ENCODE measurements at places on chromosomes 7 and 10.
A peak's percentile ranks its signal among the peaks of the same experiment; 100 is the strongest.

GRCh38 chr7:27367179-27367932, 124.8 kb downstream of the EVX1 start:
- DNase-seq: no peak

DNA sequence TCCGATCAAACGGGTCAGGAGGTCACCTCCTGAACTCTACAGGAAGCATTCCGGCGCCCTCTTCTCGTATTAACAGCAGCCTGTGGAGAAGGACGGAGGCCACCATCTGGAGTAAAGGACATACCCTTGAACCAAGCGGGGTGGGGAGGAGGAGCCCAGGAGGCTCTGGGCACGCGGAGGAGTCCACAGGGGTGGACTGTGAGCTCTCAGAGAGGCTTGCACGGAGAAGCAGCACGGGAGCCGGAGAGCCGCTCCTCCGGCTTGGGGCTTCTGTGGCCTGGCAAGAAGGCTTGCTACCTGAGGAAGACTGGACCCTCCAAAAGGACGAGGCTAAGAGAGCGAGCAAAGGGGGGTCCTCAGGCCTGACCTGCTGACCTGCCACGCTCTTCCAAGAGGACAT, 77.9 kb downstream of the MAD1L1 start:
- DNase-seq: no peak

GRCh38 chr7:120502132-120502531, 229.2 kb downstream of the KCND2 start:
- no peak for DNase-seq

DNA sequence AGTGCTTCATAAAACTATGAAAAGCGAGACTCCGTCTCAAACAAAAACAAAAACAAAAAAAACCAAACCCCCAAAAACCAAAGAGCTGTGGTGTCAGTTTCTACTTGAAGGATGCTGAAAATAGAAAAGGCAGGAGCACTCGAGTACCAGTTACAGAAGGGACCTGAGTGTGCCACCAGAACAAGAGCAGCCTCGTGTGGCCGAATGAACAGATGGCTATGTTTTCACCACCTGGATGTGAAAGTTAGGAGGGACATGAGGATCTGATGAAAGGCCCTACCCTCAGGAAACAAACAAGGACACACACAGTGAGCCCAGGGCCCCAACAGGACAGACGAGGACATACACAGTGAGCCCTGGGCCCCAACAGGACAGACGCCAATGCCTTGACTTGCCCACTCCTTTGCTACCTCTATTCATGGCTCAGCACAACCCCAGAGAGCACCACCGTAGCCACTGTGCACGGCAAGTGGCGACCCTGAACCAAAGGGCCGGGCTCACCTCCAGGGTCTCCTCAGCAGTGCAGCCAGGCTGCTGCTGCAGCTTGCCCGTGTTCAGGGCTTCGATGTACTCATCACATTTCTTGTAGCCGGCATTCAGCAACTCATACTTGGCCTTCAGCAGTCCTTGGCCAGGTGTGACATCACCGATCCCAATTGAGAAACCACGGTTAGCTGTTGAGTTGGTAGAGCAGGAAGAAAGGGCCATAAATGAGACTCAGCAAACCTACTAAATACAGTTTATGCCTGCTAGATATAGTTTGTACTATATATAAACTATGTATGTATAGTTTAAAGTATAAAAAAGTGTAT, 24.9 kb downstream of the POLR3A start:
- no peak for DNase-seq

- DNase-seq: no peak
These were observed 80.1 kb downstream of the OSBPL3 start for GRCh38 chr7:24899905-24900304.

DNA sequence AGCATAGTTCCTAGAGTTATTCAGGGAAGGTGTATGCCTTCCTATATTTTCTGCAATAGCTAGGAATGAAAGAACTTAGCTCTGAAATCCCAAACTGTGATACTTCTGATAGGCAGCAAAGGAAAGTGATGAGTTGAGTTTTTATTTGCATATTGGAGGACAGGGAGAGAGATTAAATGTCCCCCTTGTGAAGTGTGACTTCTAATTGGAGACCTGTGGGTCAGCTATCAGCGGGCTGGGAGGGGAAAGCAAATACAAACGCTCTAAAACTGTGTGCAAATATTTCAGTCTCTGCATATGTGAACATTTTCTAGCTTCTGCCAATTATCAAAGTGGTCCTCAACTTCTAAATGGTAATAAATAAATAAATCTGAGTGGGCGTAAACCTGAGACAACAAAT, 203.3 kb downstream of the CACNB2 start:
- no peak for DNase-seq

- no peak for DNase-seq
These were observed 21.4 kb upstream of the UNC5B start for GRCh38 chr10:71191019-71191418.

DNA sequence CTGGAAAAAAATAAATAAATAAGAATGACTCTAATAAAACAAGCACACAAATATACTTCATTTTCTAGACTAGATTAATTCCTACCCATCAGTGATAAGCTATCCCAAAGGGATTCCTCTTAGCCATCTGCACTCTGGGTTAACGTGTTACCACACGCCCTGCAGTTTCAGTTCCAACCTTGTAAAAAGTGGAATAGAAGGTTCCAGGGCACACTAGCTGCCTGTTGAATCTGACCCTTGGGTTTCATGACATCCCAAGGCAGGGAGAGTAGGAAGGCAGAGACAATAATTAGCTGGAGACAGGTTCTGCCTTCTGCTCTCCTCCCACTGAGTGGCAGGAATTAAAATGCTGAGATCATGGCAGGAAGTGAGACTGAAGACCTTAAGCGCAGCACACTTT, 33.5 kb downstream of the SLC37A3 start:
- no peak for DNase-seq

GRCh38 chr10:129883626-129884397, 80.3 kb downstream of the EBF3 start:
- no peak for DNase-seq

DNA sequence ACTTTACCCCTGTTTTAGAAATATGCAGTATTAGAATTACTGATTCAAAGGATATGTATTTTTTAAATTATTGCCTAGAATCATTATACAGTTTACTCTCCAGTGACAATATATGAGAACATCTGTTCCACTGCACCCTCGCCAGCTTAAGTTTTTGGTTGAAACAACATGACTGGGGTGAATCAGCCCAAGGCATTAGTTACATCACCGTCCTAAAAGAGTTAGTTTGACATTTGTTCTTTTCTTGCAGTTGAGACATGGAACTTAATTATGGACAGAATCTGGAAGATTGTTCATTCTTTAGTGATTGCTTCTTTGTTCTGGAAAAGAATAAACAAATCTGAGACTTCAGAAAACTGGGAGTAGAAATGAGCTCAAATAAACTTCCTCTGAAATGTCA, 167.3 kb upstream of the DKK1 start:
- no peak for DNase-seq

DNA sequence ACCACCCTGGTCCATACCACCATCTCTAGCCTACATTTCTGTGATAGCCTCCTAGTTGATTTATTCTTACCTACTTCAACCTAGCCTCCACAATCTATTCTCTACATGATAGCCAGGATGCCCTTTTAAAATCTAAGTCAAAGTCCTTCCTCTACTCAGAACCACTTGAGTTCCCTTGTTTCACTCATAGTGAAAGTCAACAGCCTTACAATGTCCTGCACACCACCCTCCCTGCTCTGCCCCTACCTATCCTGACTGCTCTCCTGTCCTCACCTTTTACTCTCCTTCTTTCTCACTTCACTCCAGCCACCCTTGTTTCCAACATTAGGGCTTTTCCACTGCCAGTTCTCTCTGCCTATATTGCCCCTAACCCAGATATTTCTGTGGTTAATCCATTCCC, 146.7 kb downstream of the GRM3 start:
- no peak for DNase-seq

- no peak for DNase-seq
These were observed 7.7 kb upstream of the GSTO1 start for GRCh38 chr10:104246976-104247375.

DNA sequence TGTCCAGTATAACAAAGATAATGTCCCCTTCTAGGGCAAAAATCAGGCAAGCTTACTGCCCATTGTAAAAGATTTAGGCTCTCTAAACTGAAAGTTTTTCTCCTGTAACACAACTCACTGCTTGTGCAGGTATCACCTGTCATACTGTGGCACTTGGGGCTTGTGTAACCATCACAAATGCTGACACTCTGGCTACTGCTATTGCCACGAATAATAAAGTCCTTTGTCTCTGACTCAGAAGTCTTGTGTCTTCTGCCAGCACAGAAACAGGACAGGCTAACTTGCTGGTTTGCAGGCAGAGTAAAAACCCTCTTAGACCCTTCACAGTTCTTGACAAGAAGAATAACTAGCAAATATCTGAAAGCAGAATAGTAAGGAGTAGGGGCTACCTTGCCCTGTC, 273.9 kb downstream of the RPS24 start:
- DNase-seq: no peak

GRCh38 chr7:26284995-26285632, 6.5 kb upstream of the SNX10 start:
- DNase-seq: peak; percentile 42

DNA sequence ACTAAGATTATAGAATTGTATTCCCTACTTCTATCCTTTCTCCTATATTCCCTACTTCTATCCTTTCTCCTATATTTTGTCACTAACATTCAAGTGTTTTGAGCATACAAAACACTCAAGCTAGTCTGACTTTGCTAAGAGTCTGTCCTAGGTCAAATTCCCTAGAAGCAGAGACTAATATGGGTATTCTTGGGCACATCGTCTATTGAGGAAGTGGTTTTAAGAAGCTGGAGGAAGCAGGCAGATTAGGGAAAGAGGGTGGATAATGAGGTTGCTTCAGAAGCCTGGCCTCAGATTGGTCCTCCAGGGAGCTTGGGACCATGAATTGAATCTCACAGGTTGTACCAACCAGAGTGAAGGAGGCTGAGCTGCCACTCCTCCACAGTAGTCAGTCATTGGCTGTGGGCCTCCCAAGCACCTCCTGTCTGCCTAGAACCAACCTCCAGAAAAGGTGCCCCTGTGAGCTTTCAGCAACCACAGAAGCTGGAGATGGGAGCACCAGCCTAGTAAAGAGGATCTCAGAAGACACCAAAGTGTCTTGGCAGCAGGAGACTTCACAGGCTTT, 295.9 kb upstream of the PHF14 start:
- DNase-seq: no peak

DNA sequence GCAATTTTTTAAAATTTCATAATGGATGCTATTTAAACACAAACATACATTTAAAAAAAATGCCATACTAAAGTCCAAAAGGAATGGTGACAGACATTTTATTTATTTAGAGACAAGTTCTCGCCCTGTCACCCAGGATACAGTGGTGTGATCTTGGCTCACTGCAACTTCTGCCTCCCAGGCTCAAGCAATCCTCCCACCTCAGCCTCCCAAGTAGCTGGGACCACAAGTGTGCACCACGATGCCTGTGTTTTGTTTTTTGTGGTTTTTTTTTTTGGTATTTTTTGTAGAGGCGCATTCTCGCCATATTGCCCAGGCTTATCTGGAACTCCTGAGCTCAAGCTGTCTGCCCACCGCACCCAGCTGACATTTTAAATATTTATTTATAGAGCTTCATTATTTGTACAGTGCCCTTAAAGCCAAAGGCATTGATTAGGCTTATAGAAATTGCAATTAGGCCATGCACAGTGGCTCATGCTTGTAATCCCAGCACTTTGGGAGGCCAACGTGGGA, 703.5 kb downstream of the AUTS2 start:
- no peak for DNase-seq

GRCh38 chr7:137923380-137923779, 76.6 kb upstream of the DGKI start:
- no peak for DNase-seq

DNA sequence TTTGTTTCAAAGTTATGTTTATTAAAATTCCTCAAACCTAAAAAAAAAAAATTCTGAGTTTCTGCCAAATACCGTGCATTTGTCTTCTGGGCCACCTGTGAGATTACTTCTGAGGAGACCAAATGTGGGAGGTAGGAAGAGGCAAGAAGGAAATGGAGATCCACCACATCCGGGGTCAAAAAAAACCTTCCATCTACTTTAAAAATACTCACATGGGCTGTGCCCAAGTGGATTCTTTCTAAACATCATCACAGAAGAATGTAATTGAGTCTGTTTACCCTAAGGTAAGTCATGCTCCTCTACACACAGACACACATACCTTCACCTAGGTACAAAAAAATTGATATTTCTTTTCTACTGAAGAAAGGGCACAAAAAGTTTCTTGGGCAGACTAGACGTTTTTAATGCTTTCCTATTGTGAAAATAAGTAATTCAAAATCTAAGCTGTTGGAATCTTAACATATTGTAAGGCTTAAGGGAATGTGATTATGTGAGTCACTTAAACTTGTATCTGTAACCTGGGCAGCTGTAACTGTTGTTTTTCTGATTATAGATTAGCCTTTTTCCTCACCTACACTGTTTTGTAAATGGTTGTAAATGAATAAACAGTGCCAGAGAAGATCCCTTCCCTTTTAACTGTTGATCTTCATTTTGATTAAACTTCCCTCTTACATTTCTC, 19.1 kb upstream of the SPOCK2 start:
- DNase-seq: no peak

DNA sequence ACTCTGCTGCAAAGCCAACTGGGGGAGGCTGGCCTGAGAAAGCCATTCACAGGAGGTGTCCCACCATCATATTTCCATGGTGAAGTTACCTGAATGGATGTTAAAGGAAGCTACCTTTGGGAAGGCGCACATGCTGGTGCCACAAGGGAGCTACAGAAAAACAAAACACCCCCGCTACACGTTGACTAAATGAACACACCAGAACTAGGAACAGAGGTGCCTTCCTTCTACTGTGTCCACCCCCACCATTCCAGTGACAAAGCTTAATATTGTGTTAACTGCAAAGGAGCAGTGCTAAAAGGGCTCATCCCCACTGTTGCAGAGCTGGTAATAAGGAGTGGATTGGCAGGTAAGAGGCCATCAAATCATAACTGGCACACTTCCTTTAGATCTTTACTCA, 420.0 kb upstream of the PODXL start:
- DNase-seq: no peak

GRCh38 chr10:80465839-80466590, 11.9 kb downstream of the TSPAN14 start:
- no peak for DNase-seq

- DNase-seq: no peak
These were observed 143.1 kb downstream of the GNAI1 start for GRCh38 chr7:80277434-80278427.

DNA sequence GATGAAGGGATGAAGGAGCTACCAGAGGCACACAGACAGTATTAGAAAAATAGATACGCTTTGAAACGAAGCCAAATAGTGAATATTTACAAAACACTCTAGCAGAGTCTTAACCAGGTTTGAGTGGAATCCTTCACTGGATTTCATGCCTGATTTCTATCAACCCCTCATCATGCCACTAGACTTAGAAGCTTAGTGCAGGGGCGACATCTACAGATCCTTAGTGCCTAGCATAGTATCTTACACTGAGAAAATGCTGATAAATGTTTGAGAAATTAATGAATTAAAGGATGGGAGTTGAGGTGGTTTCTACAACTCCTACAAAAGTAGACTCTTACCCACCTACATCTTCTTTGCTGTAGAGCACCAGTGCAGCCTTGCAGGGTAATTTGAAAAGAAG, 54.7 kb upstream of the CCNJ start:
- no peak for DNase-seq

GRCh38 chr7:152924826-152925411, 165.4 kb downstream of the ACTR3B start:
- peak; percentile 44 for DNase-seq

- DNase-seq: no peak
These were observed 47.9 kb upstream of the CNPY1 start for GRCh38 chr7:155594163-155594732.

Data from SK-N-SH (cell line).